ENCODE measurements at places on chromosomes 3 and 15.
A peak's percentile ranks its signal among the peaks of the same experiment; 100 is the strongest.

DNA sequence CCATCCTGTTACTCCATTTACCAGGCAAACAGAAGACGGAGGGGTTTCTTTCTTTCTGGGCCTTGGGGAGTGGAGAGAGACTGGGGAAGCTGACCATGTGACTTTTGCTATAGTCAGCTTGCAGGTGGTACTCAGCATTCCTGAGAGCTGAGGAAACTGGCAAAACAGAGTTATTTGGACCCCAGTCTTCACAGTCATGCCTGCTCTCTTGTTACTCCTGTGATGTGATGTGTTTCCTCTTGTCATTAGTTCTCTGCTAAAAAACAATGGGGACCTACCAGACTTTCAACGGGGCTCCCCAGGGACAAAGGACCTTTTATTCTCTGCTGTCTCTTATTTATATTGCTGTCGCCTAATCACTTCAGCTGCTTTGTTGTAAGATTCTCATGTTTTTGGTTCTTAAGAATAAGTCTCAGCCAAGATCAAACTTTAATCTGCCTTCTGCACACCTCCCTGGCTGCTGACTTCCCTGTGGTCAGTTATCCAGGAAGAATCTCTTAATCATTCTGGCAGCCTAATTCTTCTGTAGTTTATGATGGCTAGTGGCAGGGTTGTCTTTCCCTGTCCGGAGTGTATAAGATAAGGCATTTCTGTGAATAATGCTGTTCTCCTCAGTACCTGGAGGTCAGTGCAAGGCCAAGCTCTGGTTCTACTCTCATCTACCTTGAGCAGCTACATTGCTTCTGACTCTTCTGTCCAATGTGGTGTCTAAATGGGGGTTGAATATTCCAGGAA, 8.8 kb downstream of the STARD9 start:
- DNase-seq = no peak

- DNase-seq = no peak
These were observed 647.6 kb upstream of the DPPA4 start for GRCh38 chr3:109984976-109985375.

- DNase-seq = no peak
These were observed 633 bp downstream of the THPO start for GRCh38 chr3:184377374-184377773.

DNA sequence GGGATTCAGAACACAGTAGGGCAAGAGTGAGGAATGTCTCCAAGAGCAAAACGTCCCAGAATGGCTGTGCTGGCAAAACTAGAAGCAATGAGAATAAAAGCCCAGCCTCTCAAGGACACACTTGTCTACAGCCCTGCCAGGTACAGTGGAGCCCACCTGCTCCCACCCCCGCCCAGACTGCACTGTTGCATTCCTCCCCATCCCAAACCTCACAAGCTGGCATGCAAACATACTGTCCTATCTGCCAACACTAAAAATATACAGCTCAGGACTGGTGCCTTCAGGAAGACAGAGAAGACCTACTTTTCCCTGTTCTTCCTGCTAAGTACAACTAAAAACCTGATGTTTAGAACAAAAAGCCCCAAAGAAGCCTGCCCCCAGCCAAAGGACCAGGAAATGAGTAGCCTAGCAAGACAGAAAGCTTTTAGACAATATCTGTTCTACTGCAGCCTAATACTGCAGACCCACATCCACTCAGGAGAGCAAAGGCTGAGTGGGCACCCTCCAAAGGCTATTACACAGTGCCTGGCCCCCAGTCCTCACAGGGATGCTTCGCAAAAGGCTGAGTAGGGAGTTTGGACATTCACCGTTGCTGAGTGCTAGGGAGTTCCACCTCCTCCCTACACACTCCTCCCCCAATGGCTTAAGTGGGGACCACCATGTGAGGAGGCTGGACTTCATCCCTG, 13.5 kb downstream of the OCA2 start:
- DNase-seq = no peak

DNA sequence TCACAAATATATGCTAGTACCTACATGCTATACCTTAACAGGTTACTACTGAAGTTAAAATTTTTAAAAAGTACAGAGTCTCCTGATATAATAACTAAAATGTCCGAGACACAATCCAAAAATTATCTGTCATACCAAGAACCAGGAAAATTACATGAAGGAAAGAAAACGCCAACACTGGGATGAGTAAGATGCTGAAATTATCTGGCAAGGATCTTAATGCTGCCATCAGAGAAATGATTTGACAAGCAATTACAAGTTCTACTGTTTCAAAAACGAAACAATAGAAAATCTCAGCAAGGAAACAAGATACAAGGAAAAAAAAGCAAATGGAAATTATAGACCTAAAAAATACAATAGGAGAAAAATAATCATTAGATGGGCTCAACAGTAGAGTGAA, 92.5 kb downstream of the UBE3A start:
- no peak for DNase-seq

DNA sequence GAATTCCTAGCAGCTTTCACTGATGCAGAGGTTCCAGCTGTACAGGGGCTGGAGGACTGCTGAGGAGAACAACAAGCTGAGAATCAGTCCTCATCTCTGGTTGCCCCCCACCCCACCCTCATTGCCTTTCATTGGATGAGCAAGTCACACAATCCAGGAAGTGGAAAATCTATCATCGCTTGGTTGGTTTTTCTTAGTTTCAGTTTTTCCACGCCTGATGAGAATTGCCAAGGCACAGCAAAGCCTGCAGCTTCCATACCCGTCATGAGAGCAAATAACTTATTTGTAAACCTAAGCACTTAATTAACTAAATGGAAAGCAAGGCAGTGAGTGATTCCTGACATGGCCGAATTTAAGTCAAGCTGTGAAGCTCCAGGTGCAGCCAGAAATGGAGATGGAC, 21.4 kb upstream of the LIPC start:
- peak; percentile 19 for DNase-seq

DNA sequence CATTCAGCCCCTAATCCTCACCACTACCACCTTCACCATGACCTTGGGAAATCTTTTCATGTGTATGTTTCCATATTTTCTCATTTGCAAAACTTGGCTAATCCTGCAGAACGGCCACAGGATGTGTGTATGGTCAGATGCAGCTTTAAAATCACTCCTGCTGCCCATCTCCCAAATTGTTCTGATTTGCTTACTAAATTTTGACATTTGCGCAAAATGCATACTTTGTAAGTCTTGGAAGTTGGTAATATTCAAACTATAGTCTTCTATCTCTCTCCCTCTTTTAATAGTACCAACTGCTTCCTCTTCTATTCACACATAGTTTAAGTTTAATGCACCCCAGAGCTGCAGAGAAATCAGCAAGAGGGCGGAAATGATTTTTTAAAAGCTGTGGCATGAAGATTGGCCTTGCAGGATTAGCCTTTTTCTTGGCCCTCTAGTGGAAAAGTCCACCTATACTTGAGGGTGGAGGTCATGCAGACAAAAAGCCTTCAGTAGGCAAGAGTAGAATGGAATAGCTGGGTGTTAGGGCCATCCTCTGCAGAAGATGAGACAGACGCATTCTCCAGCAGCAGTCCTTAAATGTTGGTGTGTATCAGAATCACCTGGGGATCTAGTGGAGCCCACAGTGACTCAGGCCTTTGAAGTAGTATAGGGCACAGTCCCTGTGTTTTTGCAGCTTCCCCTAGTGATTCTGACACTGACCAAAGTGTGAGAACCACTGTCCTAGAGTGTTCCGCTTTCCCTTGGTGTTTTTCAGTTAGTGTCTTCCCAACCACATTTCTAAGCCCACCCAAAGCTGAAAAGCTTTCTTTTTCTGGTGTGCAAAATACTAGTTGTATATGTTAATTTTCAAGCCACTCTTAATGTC, 181.7 kb downstream of the CHST2 start:
- no peak for DNase-seq

GRCh38 chr15:35667908-35668307, 121.9 kb upstream of the DPH6 start:
- DNase-seq = no peak

DNA sequence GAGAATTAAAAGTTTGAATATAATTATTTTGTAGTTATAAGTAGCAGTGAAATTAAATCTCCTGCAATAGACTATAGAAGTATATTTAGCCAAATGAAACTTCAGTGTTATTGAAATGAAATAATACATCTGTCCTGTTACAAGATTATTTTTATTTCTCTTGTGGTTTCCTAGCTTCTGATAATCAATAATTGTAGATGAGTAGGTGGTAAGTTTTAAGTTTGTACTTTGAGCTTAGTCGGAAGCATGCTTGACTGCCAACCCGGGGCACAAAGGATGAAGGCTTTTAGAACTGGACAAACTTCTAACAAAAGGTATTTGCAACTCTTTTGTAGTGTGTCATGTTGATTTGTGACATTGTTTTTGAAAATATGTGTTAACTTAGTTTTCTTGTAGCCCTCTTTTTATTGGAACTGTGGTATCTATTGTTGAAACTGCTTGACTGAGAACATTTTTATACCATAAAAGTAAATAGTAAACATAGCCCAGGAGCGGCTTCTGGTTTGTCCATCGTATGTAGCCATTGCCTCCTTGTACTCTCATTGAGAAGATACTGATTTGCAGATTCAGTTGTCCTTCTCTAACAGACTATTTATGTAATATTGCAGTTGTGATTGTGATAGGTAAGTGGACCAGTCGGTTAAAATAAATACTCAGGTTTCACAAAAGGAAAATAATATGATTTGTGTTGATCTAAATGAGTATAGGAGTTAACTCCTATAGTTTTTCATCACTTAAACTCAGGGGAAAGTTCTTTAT, 2.9 kb downstream of the CTNNB1 start:
- no peak for DNase-seq

DNA sequence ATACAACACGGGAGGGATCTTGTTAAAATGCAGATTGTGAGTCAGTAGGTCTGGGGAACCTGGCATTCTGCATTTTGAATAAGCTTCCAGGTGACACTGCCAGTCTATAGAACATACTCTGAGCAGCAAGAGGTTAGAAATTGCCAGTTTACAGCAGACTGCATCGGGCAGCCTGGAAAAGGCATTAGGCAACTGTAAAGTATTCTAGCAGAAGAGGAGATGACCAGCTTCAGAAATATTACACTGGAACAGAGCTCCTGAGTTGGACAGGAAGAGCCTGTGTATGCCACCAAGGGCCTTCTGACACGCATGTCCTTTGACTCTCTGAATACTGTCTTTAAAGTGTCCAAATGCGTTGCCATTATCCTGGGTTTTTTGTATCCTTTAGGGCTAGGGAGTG, 2.5 kb upstream of the ACAN start:
- DNase-seq = no peak

- no peak for DNase-seq
These were observed 1.2 kb downstream of the KPNA1 start for GRCh38 chr3:122513386-122514122.

DNA sequence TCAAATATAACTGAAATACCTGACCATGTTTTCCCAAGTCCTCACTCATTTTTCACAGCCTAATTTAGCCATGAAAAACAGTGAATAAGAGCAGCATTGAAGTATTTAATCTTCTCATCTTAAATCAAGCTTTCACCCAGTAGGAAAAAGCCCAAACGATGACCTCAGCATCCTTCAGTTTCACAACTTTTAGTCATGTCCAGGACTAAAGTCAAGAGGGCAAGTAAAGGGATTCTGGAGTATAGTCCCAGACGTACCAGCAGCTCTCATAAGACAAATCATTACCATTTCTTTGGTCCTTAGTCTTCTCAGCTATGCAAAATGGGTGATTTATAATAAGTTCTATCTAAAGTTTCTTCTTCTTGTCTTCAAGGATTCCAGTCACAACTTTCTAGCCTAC, 237.3 kb downstream of the IL5RA start:
- DNase-seq = no peak

- DNase-seq = no peak
These were observed 16.6 kb downstream of the GP9 start for GRCh38 chr3:129077222-129077621.

DNA sequence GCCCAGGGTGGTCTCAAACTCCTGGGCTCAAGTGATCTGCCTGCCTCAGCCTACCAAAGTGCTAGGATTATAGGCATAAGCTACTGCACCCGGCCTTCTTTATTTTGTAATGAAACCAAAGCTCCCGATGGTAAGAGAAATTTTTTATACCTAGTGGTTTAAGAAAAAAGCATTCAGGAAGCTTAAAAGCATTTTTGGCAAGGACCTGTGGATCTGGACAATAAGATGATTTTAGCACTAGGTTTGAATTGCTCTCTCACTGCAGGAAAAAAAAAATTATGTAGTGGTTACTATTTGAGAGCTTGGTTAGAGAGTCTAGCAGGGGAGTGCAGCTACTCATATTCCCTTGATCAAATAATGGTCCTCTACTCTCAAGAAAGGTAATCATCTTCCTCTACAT, 64.9 kb upstream of the PIK3R4 start:
- DNase-seq = no peak

GRCh38 chr3:133410191-133410892, 10.5 kb downstream of the BFSP2 start:
- no peak for DNase-seq

GRCh38 chr3:59425942-59426341, 376.1 kb upstream of the CFAP20DC start:
- DNase-seq = no peak

DNA sequence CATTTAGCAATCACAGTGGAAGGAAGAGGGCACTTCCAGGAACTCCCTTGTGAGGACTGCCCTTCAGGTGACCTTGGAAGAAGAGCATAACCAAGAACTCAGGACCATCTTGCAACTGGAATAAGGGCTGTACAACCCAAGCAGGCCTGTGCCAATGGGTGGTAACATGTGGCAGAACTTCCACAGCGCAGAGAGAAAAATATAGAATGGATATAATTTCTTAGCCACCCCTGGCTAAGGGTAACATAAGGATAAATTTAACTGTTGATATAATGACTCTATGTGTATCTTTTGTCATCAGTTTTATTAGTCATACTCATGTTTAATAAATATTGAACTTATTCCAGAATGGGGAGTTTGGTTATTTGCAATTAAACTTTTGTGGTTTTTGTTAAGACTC, 13.4 kb upstream of the MFSD1 start:
- no peak for DNase-seq

- DNase-seq = no peak
These were observed 29.4 kb upstream of the SLCO2A1 start for GRCh38 chr3:134059035-134059601.

GRCh38 chr3:65596571-65597225, 442.0 kb downstream of the MAGI1 start:
- no peak for DNase-seq

GRCh38 chr15:41180206-41180789, 50.3 kb downstream of the EXD1 start:
- no peak for DNase-seq

DNA sequence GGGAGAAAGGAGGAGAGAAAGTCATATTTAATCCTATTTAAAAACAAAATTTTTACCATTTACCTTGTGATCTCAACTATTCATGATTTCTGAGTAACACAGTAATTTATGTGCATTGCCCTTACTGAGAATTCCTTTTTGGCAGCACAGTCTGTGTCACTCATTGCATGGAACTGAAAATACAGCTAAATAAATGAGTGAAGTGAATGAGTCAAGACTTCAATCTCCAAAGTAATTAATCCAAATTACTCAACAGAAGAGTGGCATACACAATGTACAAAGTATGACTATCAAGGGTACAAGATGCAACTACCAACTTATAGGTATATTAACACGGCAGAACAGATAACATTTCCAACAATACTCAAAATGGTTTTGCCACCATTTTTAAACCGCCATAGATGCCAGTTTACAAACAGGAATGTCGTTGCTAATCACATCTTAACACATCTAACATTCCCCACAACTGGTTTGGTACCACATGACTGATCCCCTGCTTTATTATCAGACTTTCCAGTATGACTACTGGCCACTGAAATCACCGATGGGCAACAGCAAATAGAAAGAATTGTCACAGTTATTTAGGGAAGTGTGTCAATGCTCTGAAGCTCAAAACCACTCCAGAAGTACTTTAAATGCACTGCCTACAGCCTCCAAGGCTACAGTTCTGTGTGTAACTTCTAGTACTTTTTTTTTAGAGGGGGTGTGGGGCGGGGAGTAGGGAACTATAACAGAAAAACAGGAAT, 410.4 kb downstream of the SHQ1 start:
- no peak for DNase-seq

- DNase-seq = no peak
These were observed 278.1 kb downstream of the ULK4 start for GRCh38 chr3:41683666-41684350.
